Stimulated activated CD4-positive, alpha-beta T cell treated with anti-CD3 and anti-CD28 coated beads, Interleukin-4, amount 100 ng/mL, for 1 hour (primary cell): ENCODE measurements at places on chromosomes 2 and 18.

DNA sequence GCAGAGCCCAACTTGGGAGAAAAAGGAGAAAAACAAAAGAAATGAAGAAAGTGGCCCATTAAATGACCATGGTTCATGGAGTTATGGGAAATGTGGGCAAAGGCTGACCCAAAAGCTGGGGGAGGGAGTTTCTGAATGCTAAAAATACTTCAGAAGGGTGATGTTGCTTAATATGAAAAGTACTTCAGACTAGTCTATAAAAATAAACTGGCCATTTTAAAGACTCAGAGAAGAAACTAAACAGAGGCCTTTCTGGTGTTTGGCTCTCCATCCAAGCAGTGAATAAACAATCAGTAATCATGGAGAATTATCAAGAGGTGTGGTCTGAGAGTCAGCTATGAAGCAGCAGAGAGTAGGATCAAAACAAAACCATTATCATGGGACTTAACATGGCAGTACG, 160.8 kb upstream of the MAPRE2 start:
- DNase-seq = no peak

DNA sequence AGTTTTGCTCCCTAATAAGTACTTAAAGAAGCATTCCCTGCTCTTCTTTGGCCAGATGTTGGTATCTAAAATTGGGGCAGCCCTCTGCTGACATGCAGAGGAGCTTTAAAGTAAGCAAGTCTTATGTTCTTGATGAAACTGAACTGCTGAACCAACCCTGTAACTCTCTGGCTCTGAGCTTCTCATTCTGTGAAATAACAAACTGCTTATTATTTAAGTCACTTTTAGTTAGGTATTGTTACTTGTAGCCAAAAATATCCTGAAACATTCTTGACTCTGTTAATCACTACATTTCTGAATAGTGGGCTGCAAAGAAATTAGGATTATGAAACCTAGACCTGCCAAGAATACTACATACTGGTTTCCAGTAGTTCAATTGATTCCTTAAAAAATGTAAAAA, 15.5 kb downstream of the PPP3R1 start:
- DNase-seq = no peak

DNA sequence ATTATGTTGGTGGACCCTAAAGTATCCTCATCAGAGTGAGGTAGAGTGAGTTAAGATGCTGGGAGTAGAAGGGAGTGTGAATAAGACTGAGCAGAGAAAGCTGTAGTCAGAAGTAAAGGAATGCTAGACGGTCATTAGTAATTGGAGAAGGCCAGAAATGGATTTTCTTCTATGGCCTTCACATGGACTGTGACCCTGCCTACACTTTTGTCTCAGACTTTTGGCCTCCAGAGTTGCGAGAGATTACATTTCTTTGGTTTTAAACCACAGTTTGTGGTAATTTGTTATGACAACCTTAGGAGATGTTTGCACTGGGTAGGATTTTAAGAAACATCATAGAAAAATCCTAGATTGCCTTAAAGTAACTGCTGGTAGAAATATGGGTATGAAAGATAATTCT, 1267.7 kb upstream of the TMEFF2 start:
- DNase-seq = no peak

GRCh38 chr2:105290981-105291660, 38.4 kb downstream of the TGFBRAP1 start:
- DNase-seq = no peak

GRCh38 chr2:198371921-198372543, 567.6 kb downstream of the PLCL1 start:
- DNase-seq = no peak
